ENCODE measurements at places on chromosomes 7 and 10. TPM values are rescaled to one million over a fixed set of nuclear protein-coding genes. Genes with fewer than 3 reads are reported as not detected.

DNA sequence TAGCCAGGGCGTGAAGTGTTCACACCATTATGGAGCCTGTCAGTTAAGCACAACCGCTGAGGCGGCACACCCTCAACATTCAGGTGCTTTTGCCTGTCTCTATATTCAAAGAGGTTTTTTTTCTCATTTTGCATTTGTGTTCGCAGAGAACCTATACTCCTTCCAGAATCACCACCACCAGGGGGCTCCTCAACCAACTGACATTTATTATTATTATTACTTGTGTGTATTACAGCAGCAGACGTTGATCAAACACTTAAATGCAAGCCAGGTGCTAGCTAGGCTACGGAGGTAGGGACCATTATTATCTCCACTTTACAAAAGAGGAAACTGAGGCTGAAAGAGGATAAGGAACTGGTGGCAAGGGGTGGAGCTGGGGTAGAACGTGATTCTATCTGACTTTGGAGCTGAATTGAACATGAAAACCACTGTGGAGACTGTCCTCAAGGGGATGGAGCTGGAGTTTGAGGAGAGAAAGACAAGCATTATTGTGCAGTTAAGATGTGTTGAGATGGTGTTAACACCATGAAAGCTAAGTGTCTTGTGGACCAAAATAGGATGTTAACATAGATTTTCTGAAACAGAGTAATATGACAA is 133.8 kb upstream of the PLXNA4 start:
- DNase-seq, result no peak

- DNase-seq, result no peak
Observed at GRCh38 chr10:3756360-3756740, 28.7 kb downstream of the KLF6 start.

SUN3 gene
- total RNA-seq, result not detected

DNA sequence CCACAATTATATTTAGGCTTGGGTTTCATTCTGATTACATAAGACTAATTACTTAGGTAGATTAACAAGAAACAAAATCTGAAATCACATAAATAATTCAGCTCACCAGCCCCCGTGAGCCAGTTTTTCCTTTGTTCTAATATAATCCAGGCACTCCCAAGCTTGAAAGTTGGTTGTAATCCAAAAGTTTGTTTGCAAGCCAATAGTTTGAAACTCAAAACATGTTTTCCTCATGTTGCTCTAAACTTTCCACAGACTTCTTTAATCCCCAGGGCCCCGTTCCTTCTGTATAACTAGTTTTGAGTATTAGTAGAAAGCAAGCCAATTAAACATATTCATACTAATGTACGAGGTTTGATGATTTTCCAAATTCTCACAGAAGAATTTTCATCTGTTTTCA is 56.1 kb downstream of the SP8 start:
- no peak for DNase-seq

DNA sequence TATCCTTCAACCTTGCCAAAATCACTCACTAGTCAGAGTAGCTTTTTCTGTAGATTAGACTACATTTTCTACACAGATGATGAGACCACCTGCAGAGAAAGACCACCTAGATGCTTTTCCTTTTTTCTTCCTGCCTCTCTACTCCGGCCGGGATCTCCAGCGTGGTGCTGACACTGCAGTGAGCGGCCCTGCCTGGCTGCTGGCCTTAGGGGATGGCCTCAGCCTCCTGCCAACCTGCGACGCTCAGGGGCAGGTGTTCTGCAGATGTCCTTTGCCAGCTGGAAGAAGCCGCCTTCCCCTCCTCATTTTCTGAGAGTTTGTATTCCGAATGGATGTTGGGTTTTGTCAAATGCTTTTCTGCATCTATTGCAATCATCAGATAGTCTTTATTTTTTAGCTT is 43.5 kb upstream of the NKX6-2 start:
- peak; percentile 65 for DNase-seq

All from Right ventricle myocardium inferior (tissue), 1 donor.